ENCODE measurements at places on chromosomes 13 and 19.

DNA sequence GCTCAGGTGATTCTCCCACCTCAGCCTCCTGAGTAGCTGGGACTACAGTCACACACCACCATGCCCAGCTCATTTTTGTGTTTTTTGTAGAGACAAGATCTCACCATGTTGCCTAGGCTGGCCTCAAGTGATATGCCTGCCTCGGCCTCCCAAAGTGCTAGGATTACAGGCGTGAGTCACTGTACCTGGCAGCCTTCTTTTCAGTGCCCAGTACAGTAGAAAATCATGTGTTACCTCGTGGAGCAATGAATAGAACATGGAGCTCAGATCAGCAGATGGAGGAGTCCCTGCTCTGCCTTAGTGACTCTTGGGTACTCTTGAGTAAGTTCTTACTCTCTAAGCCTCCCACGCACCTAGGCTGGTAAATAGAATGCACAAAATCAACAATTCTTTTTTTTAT lies 44.7 kb downstream of the THSD1 start:
- H3K4me3 ChIP-seq, result no peak overlapping the region
- no peak for DNase-seq
- H3K36me3 ChIP-seq, result no peaks in the 10 kb centered on the region
- no peaks in the 10 kb centered on the region for H3K4me1 ChIP-seq
- no peaks in the 10 kb centered on the region for H3K27me3 ChIP-seq

GRCh38 chr13:34617473-34618083 lies 324.5 kb upstream of the NBEA start:
- DNase-seq, result no peak
- H3K27ac ChIP-seq, result no peak overlapping the region
- no peak overlapping the region for H3K4me3 ChIP-seq
- H3K27me3 ChIP-seq, result no peaks in the 10 kb centered on the region
- H3K4me1 ChIP-seq, result peaks cover 8% of the 10 kb centered on the region

- no peak for DNase-seq
- no peaks in the 10 kb centered on the region for H3K27me3 ChIP-seq
- no peak overlapping the region for H3K27ac ChIP-seq
- H3K36me3 ChIP-seq, result peaks cover 4% of the 10 kb centered on the region
- H3K4me3 ChIP-seq, result no peak overlapping the region
- H3K4me1 ChIP-seq, result no peaks in the 10 kb centered on the region
Observed at GRCh38 chr13:71021825-71022422, 845.1 kb downstream of the DACH1 start.

DNA sequence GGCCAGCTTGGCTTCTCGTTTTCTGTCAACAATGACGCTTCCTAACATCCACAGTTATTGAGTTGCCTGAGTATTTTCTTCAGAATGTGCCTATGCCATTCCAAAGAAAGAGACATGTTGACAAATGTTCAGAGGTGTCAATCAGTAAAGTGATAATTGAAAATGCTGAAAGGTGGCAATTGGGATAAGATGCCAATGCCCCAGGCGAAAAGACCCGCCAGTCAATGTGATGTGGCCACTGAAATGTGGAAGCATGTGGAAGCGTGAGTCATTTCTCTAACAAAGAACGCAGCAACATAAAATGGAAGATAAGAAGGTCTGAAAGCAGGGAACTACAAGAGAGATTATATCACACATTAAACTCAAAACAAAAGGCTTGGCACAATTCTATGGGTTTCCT lies 882.2 kb upstream of the SLC10A2 start:
- no peak for DNase-seq
- no peaks in the 10 kb centered on the region for H3K4me1 ChIP-seq
- no peak overlapping the region for H3K4me3 ChIP-seq
- no peaks in the 10 kb centered on the region for H3K27me3 ChIP-seq
- no peak overlapping the region for H3K27ac ChIP-seq

DNA sequence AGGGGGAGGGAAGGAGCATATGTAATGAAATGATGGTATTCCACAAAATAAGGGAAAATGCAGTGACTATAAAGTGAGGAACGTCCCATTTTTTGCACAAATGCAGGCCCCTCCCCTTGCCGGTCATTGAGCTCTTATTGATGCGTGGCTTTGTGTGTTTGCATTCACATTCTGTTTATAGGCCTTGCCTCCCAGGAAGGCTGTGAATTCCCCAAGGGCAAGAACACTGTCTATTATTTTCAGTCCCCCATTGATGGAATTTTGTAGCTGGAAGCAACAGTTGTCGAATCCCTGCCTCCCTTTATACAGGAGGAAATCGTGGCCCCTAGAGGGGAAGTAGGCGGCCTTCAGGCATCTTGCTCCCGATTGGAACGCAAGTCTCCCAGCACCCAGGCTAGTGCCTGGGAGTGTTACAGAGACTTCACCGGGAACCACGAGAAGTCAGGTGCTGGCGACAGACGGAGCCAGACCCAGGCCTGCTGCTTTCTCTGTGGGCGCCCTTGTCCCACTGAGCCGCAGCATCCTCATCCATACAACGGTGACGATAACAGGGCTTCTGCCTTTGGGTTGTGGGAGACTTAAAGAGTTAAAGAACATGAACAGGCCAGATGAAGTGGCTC lies 6.9 kb downstream of the SBSN start:
- H3K36me3 ChIP-seq, result no peaks in the 10 kb centered on the region
- no peak for DNase-seq
- H3K4me3 ChIP-seq, result no peak overlapping the region
- no peak overlapping the region for H3K27ac ChIP-seq

DNA sequence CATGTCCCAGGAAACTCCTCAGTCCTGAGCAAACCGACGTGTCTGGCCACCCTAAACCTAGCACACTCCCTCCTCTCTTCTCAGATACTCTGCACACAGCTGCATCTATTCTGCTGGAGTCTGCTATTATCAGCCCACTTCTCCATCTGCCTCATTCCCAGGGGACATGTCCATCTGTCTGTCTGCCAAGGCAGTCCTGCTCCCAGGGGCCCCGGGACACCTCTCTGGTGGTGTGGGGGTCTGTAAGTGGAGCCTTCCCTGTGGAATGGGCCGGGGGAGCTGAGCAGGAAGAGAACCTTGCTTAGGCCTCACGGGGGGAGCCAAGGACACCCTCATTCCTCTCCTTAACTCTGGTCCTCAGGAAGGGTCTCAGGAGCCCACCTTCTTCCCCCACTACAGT lies 72.7 kb downstream of the ERICH6B start:
- no peak for DNase-seq
- no peak overlapping the region for H3K4me3 ChIP-seq
- peaks cover 11% of the 10 kb centered on the region for H3K4me1 ChIP-seq
- H3K36me3 ChIP-seq, result no peaks in the 10 kb centered on the region
- H3K27ac ChIP-seq, result no peak overlapping the region

GRCh38 chr19:8641908-8642547 lies 11.6 kb downstream of the NFILZ start:
- peak; percentile 15 for DNase-seq
- H3K36me3 ChIP-seq, result no peaks in the 10 kb centered on the region
- no peak overlapping the region for H3K27ac ChIP-seq
- H3K4me3 ChIP-seq, result no peak overlapping the region

DNA sequence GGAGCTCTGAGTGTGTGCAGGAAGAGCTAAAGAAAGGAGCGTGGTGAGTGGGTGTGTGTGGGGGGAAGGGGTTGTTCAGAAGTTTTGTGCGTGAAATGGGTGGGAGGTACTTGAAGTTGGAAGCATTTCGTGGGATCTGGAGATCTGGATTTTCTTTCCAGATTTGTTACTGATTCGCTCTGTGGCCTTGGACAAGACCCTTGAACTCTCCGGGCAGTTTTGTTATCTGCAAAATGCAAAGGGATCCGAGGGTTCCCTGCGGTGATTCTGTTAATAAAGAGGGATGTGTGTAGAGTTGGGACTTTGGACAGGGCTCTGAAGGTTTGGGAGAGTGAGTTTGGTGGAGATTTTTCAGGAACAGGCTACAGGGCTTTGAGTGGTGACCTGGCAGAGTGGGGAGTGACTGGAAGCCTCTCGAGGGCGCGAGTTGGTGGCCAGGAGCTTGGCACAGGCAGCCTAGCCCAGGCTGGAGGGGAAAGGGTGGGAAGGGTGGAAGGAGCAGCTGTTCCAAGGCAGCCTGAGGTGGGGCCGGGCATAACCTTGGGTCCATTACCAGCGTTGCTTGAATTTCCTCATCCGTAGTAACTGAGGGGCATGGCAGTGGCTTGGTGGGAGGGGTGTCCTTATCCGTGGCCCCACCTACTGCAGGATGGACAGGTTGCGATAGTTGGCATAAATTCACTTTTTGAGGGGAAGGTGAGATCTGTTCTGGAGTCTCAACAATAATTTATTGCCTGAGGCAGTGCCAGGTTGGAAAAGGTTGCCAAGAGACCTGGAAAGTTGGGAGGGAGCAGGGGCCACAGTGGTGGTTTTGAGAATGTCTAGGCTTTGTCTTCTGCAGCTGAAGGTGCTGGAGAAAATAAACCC lies 2.1 kb downstream of the ACTN4 start:
- peak overlapping the region; percentile 99 for H3K4me3 ChIP-seq
- DNase-seq, result no peak
- no peaks in the 10 kb centered on the region for H3K27me3 ChIP-seq
- H3K4me1 ChIP-seq, result peaks cover 63% of the 10 kb centered on the region

Data from neural crest cell (in vitro differentiated cells).